ENCODE measurements at places on chromosomes 16 and 17.

GRCh38 chr17:18362698-18363100 is 651 bp downstream of the SHMT1 start:
- no peak for DNase-seq

- no peak for DNase-seq
These were observed 68.8 kb downstream of the ABCA8 start for GRCh38 chr17:68886401-68886800.

GRCh38 chr16:58485184-58485887 is 14.6 kb upstream of the NDRG4 start:
- DNase-seq, result no peak

DNA sequence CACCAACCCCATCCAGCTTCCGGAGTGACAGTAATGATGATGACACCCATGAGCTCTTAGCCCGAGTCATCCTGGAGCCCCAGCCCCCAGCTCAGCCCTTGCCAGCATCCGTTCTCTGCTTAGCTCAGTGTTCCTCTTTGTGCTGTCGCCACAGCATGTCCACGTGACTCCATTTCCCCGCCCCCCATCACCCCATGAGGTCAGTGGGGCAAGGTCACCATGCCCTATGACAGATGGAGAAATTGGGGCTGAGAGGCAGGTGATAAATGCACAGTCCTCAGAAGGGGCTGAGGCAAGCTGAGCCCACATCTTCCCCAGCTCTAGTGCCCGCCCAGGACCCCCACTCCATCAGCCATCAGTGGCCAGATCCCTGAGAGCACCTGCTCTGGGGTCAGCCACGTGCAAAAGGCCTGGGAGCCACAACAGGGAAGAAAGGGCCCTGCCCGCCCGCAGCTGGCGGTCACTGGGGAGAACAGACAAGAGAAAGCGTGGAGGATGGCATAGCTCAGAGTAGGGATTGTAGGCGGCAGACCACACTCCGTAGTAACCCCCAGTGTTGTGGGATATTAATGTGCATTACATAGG is 17.1 kb downstream of the ITGB4 start:
- DNase-seq, result no peak

DNA sequence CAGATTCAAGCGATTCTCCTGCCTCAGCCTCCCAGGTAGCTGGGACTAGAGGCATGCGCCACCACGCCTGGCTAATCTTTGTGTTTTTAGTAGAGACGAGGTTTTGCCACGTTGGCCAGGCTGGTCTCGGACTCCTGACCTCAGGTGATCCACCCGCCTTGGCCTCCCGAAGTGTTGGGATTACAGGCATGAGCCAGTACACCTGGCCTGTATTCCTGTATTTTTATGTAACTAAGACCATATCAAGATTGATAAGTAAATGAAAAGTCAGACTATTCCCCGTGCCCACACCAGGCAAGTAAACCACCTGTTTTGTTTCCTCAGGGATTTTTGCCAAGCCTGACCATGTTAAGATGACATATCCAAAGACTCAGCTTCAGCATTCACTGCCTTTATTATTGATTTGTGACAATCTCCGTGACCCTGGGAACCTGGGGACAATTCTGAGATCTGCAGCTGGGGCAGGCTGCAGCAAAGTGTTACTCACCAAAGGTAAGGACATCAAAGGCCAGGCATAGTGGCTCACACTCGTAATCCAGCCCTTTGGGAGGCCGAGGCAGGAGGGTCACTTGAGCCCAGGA is 5.6 kb downstream of the MRM3 start:
- no peak for DNase-seq

GRCh38 chr17:15048381-15048780 is 216.7 kb downstream of the PMP22 start:
- DNase-seq, result no peak

DNA sequence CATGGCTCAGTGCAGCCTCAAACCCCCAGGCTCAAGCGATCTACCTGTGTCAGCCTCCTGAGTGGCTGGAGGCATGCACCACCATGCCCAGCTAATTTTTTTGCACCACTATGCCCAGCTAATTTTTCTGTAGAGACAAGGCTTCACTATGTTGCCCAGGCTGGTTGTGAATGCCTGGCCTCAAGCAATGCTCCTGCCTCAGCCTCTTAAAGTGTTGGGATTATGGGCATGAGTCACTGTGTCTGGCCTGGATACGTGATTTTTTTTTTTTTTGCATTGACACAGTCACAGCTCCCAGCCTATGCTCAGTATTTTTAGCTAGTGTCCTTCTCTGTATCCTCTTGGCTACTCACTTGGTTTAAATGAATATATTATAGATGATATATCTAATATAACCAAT is 377.0 kb upstream of the TNRC6C start:
- DNase-seq, result no peak

DNA sequence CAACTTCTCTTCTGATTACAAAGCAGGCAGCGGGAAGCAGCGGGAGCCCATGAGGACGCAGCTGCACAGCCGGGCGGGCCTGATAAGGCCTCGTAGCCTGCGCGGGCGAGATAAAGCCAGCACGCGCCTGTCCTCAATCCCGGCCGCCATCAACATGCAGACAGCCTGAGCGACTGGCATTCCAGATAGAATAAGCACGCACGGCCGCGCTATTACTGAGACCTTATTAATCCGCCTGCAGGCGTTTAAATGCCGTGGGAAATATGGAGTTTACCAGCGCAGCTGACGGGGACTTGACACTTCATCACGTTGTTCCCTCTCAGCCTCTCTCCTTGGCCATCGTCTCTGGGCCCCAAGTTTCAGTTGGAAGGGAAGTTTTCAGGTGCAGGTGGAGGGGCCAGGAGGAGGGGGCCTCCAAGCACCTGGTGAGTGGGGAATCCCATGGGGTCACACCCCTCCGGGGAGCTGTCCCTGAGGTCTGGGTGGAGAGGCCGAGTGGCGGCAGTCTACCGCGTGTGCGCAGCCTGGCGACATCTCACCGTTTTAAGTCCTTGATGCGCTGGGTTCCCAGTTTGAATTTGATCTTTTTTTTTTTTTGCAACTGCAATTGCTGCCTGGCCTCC is 27.3 kb upstream of the CBFA2T3 start:
- no peak for DNase-seq
